ENCODE measurements at places on chromosomes 5 and 9. TPM values are rescaled to one million over a fixed set of nuclear protein-coding genes. Genes with fewer than 3 reads are reported as not detected.

GRCh38 chr9:114244570-114244969, 78.3 kb upstream of the ORM1 start:
- no peak for DNase-seq
- H3K27ac ChIP-seq: no peak overlapping the region
- H3K4me1 ChIP-seq: peaks cover 9% of the 10 kb centered on the region
- H3K4me3 ChIP-seq: no peak overlapping the region
- H3K36me3 ChIP-seq: peaks cover 10% of the 10 kb centered on the region

GRCh38 chr9:135224921-135225541, 137.6 kb downstream of the OLFM1 start:
- no peak overlapping the region for H3K27ac ChIP-seq
- no peak for DNase-seq
- H3K4me1 ChIP-seq: peaks cover 28% of the 10 kb centered on the region
- no peaks in the 10 kb centered on the region for H3K36me3 ChIP-seq
- H3K27me3 ChIP-seq: no peaks in the 10 kb centered on the region

DNA sequence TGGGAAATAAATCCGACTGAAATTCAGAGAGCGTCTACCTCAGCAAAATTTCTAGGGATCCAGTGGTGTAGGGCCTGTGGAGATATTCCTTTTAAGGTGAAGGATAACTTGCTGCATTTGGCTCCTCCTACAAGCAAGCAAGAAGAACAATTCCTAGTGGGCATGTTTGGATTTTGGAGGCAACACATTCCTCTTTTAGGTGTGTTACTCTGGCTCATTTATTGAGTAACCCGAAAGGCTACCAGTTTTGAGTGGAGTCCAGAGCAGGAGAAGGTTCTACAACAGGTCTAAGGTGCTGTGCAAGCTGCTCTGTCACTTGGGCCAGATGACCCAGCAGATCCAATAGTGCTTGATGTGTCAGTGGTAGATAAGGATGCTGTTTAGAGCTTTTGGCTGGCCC, 862.4 kb upstream of the CDH9 start:
- peaks cover 4% of the 10 kb centered on the region for H3K36me3 ChIP-seq
- no peaks in the 10 kb centered on the region for H3K4me1 ChIP-seq
- no peak overlapping the region for H3K4me3 ChIP-seq
- DNase-seq: no peak

- no peak overlapping the region for H3K4me3 ChIP-seq
- H3K4me1 ChIP-seq: peaks cover 11% of the 10 kb centered on the region
- no peaks in the 10 kb centered on the region for H3K27me3 ChIP-seq
- H3K27ac ChIP-seq: no peak overlapping the region
- no peaks in the 10 kb centered on the region for H3K36me3 ChIP-seq
Observed at GRCh38 chr9:31023847-31024246, 1360.6 kb upstream of the ACO1 start.

GRCh38 chr5:126613941-126614592, 13.3 kb downstream of the PHAX start:
- H3K36me3 ChIP-seq: peaks cover 55% of the 10 kb centered on the region
- H3K4me3 ChIP-seq: no peak overlapping the region
- no peaks in the 10 kb centered on the region for H3K27me3 ChIP-seq

GRCh38 chr5:160475864-160476438, 54.3 kb downstream of the PTTG1 start:
- no peaks in the 10 kb centered on the region for H3K27me3 ChIP-seq
- peaks cover 65% of the 10 kb centered on the region for H3K4me1 ChIP-seq
- no peaks in the 10 kb centered on the region for H3K36me3 ChIP-seq
- DNase-seq: no peak

GRCh38 chr9:77975036-77975435, 56.6 kb downstream of the GNAQ start:
- H3K27ac ChIP-seq: no peak overlapping the region
- DNase-seq: no peak
- no peaks in the 10 kb centered on the region for H3K36me3 ChIP-seq
- no peak overlapping the region for H3K4me3 ChIP-seq
- H3K27me3 ChIP-seq: no peaks in the 10 kb centered on the region

GRCh38 chr5:54719384-54720283, 202.1 kb downstream of the SNX18 start:
- no peak overlapping the region for H3K4me3 ChIP-seq
- H3K4me1 ChIP-seq: peaks cover 15% of the 10 kb centered on the region
- H3K27me3 ChIP-seq: no peaks in the 10 kb centered on the region

GRCh38 chr9:127087411-127087810, 35.0 kb downstream of the ANGPTL2 start:
- H3K4me1 ChIP-seq: no peaks in the 10 kb centered on the region
- H3K27me3 ChIP-seq: no peaks in the 10 kb centered on the region
- H3K4me3 ChIP-seq: no peak overlapping the region
- H3K36me3 ChIP-seq: no peaks in the 10 kb centered on the region
- no peak for DNase-seq

DNA sequence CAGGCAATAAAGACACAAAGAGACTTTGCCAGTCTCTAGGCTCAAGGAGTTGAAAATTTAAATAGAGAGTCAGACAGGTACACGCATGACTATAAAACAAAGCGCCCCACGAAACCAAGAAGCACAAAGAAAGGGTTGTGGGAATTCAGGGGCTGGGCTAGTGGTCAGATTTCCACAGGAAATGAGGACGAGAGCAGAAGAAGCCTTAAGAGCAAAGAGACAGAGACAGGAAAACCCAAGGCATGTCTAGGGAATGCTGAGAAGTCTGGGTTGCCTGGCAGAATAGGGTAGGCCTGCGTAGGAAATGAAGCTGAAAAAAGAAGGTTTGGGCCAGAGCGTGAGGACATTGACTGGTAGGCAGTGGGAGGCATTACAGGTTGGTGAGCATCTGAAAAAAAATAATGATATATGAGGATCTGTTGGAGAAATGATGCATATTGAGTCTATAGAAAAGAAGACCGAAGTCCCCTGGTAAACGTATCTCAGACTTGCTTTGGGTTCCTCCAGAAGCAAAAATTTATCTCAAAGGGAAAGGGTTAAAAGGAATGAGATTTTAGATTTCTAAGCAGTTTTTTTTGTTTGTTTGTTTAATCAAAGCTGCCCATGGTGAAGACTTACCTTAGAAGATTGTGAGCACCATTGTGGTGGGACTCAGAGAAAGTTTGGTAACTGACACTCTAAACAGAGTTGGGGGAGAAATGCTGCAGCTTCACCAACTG, 51.8 kb downstream of the SLC1A3 start:
- peak overlapping the region; percentile 58 for H3K27ac ChIP-seq
- H3K4me3 ChIP-seq: no peak overlapping the region
- H3K4me1 ChIP-seq: peaks cover 70% of the 10 kb centered on the region
- no peaks in the 10 kb centered on the region for H3K27me3 ChIP-seq
- peaks cover 7% of the 10 kb centered on the region for H3K36me3 ChIP-seq

- H3K4me1 ChIP-seq: peaks cover 10% of the 10 kb centered on the region
- H3K36me3 ChIP-seq: no peaks in the 10 kb centered on the region
- no peak overlapping the region for H3K4me3 ChIP-seq
- no peak for DNase-seq
Observed at GRCh38 chr9:19162956-19163355, 35.7 kb upstream of the PLIN2 start.

DNA sequence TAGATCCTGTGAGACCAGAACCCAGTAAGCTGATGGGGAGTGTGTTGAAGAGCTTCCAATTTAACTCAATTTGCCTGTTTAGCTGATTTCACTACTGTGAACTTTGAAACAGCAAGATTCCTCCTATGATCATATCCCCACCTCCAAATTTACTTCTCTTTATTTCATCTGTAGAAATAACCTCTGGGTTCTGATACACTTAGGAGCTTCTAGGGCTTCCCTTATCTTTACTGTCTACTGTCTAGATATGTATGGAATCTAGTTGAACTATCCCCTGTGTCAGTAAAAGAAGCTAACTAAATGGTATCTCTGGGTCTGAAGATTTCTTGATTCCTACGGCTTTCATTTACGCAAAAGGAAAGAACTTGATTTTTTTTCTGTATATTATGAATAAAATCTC, 116.8 kb downstream of the GCNT1 start:
- H3K4me1 ChIP-seq: peaks cover 15% of the 10 kb centered on the region
- no peaks in the 10 kb centered on the region for H3K27me3 ChIP-seq
- DNase-seq: no peak
- H3K36me3 ChIP-seq: no peaks in the 10 kb centered on the region

DNA sequence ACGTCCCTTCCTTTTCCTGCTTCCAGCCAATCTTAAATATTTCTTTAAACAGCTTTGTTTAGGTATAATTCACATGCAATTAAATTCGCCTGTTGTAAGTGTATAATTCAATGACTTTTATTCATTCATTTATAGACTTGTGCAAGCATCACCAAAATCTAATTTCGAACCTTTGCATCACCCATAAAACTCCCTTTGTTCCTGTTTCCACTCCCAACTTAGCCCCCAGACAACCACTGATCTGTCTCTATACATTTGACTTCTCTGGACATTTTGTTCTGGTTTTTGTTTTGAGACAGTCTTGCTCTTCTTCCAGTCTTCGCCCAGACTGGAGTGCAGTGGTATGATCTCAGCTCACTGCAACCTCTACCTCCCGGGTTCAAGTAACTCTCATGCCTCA, 71.5 kb downstream of the NR6A1 start:
- no peaks in the 10 kb centered on the region for H3K27me3 ChIP-seq
- H3K27ac ChIP-seq: peak overlapping the region; percentile 38
- no peak overlapping the region for H3K4me3 ChIP-seq
- peaks cover 50% of the 10 kb centered on the region for H3K4me1 ChIP-seq

DNA sequence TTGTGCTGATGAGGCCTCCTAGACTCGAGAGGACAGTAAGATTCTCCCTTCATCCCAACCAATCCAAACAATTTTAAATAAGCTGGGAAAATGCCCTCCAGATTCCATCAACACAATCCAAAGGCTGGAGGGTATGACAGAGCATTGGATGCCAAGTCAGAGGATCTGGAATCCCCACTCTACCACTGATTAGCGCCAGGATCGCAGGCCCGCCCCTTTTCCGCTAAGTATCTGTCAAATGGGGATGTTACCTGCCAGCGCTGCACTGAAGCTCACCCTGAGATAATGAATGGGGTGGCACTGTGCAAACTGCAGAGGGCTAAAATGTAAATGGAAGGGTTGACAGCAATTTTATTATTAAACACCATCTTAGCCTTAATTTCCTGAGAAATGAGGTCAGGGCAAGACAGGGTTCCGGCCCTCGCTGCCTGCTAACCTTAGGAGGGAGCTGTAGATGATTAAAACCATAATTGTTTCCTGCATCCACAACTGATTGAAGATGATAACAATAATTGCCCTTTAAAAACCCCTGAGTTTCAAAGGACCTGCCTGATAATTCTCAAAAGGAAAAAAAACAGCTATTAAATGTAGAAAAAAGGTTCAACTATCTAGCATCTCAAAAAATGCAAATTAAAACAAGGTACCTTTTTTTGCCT, 31.6 kb upstream of the GABBR2 start:
- H3K27me3 ChIP-seq: no peaks in the 10 kb centered on the region
- no peak for DNase-seq
- no peak overlapping the region for H3K4me3 ChIP-seq
- H3K4me1 ChIP-seq: peaks cover 8% of the 10 kb centered on the region
- no peak overlapping the region for H3K27ac ChIP-seq
- H3K36me3 ChIP-seq: peaks cover 47% of the 10 kb centered on the region

DNA sequence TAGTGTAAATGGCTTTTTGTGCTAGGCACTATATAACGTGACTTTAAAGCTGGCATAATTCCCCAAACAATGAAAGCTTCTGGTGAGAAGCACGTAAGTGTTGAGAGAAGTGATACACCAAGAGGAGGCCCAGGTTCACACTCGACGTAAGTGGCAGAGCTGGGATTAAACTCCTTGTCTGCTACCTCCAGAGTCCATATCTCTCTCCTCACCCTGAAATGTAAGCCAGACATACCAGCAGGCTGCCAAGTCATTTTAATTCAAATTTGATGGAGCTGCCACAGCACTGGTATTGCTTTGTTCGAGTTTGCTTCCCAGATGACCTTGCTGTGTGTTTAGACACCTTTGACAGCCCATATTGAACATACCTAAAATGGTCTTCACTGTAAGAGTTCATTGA, 319.7 kb downstream of the GLIS3 start:
- no peak overlapping the region for H3K27ac ChIP-seq
- peaks cover 23% of the 10 kb centered on the region for H3K36me3 ChIP-seq
- no peak for DNase-seq
- no peak overlapping the region for H3K4me3 ChIP-seq

- no peak overlapping the region for H3K4me3 ChIP-seq
- H3K27ac ChIP-seq: no peak overlapping the region
- peaks cover 22% of the 10 kb centered on the region for H3K4me1 ChIP-seq
- H3K27me3 ChIP-seq: no peaks in the 10 kb centered on the region
- no peaks in the 10 kb centered on the region for H3K36me3 ChIP-seq
Observed at GRCh38 chr5:137071931-137072330, 427.2 kb downstream of the SPOCK1 start.

GRCh38 chr5:130923543-130924124, 241.4 kb downstream of the HINT1 start:
- H3K4me3 ChIP-seq: no peak overlapping the region
- H3K27ac ChIP-seq: no peak overlapping the region
- DNase-seq: no peak
- no peaks in the 10 kb centered on the region for H3K27me3 ChIP-seq

DNA sequence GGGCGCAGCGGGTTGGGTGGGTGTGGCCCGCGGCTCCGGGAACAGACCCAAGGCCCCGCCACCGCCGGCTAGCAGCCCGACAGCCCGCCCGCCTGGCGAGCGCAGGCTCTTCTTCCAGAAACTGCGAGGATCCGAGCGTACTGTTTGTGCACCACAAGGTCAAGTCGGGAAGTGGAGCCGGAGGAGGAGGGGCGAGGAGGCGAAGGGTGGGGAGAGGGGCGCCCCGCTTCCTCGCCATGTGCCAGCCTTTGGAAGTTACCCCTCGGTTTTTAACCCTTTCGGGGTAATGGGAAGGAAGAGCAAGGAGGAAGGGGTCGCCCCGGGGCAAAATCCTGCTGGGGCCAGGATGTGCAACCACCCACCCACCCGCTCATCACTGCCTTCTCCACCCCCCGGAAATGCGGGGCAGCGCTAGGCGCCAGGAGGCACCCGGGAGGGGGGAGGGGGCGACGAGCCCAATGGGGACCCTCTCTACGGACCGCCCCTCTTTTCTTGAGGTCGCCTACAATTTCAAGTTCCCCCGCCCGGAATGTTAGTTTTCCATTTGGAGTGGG, 1.1 kb upstream of the JADE2 start:
- peaks cover 38% of the 10 kb centered on the region for H3K4me1 ChIP-seq
- H3K27me3 ChIP-seq: no peaks in the 10 kb centered on the region
- H3K4me3 ChIP-seq: peak overlapping the region; percentile 98

- no peaks in the 10 kb centered on the region for H3K36me3 ChIP-seq
- no peak for DNase-seq
- H3K4me1 ChIP-seq: peaks cover 25% of the 10 kb centered on the region
- no peak overlapping the region for H3K27ac ChIP-seq
Observed at GRCh38 chr9:84136119-84136868, 155.7 kb downstream of the RMI1 start.

Gene PLPP7
- total RNA-seq: 4.9 TPM

Gene ADAMTSL2
- total RNA-seq: 0.64 TPM

Gene COL23A1
- total RNA-seq: 15.0 TPM

Gene SPATA31C2
- 0.09 TPM for total RNA-seq

Gene WDR31
- total RNA-seq: 0.46 TPM

Gene SLC6A19
- not detected for total RNA-seq

Gene SETX
- 30.1 TPM for total RNA-seq

Gene PCDHA6
- 2.4 TPM for total RNA-seq
